ENCODE measurements at places on chromosomes 3 and 15.

- no peak for DNase-seq
Measured at GRCh38 chr15:41570764-41571163, 11.8 kb downstream of the TYRO3 start.

DNA sequence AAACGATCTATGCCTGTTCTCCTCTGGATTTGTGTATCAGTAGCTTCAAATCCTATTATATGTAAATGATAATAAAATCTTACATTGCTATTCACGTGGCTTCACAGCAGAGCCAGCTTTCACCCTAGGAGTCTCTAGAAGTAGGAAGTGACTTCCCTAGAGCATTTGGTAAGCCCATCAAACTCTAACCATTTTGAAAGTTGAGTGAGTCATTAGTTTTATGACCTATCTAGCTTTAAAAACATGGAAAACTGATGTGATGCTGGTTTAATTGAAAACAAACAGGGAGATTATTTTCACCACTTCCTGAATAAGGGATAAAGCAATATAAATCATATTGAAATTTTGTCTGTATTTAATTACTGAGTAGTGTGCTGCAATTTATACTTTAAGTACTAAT is 275.2 kb downstream of the EPHA6 start:
- DNase-seq: no peak

DNA sequence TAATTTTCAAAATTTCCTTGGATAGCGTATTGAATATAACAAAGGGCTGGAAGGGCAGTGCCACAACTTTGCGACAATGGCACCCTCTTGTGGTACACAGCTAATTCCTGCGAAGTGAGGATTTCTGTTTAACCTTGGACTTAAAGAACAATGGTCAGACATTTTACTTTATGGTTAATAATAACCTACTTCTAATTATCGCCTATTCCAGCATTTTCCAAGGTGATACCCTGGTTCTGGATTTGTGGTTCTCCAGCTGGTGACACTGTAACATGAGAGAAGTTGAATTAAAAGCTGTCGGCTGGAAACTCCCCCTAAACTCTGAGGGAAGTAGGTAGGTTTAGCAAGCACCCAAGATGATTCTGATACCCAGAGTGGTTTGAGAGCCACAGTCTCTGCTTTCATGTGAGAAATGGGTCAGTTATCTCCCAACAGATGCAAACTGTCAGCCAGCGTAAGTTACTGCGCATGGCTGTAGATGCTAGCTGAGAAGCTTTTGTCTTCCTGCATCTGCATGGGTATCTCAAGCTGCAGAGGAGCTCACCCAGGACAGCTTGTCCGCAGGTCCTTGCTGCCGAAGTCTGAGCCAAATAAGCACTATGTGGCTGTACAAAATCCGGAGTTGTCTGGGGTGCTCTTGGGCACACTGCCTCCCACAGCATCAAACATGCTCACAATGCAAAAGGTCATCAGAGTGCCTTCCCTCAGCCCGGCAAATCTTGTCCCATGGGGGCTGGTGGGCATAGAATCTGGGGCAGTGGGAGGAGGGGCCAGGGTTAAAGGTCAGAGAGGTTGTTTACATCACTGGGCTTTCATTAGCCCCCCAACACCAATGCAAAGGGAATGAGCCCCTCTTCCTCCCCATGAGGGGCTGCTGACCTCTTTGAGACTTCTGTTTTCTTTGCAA is 6.6 kb upstream of the CHSY1 start:
- no peak for DNase-seq

DNA sequence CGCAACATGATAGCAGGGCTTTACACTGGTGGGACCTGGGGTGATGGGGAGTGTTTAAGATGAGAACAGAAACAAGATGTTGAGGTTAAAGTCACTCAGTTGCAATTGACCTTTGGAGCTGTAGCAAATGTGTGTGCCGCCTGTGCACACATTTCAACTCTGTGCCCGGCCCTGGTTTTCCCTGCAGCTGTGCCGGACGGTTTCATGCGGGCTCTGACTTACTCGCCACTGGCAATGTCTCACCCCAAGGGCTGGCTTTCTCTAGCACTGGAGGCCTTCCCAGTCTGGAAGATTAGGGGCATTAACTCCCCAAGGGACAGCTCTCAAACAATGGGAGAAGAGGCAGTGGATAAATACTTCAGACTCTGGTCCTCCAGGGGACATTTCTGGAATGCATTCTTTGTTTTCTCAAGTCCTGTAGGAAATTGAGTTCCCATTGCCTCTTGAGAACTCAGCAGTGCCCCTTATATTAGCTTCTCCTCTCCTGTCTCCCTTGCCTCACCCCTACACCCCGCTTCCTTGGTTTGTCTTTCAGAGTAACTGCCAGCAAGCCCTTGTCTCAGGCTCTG is 152.5 kb downstream of the EDEM1 start:
- DNase-seq: no peak

DNA sequence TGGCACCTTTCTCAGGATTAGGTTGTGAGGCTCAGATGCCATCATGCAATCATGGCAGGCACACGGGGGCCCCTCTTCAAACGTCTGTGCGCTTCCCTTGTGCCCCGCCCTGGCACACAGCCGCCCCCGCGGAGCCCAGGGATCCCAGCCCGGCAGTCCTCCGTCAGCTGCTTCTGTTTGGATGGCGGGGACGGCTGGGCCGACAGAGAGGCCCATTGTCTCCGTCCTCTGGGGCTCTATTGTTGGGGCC is 849 bp upstream of the HDAC11 start:
- DNase-seq: no peak

DNA sequence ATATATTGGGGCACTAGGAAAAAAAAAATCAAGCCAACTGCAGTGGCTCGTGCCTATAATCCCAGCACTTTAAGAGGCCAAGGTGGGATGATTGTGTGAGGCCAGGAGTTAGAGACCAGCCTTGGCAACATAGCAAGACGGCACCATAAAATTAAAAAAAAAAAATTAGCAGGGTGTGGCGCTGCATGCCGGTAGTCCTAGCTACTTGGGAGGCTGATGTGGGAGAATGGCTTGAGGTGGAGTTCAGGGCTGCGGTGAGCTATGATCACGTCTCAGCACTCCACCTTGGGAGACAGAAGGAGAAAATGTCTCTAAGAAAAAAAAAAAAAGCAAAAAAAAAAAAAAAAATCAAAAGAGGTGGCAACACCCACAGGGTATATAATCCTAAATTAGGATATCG is 49.6 kb downstream of the INO80 start:
- no peak for DNase-seq

DNA sequence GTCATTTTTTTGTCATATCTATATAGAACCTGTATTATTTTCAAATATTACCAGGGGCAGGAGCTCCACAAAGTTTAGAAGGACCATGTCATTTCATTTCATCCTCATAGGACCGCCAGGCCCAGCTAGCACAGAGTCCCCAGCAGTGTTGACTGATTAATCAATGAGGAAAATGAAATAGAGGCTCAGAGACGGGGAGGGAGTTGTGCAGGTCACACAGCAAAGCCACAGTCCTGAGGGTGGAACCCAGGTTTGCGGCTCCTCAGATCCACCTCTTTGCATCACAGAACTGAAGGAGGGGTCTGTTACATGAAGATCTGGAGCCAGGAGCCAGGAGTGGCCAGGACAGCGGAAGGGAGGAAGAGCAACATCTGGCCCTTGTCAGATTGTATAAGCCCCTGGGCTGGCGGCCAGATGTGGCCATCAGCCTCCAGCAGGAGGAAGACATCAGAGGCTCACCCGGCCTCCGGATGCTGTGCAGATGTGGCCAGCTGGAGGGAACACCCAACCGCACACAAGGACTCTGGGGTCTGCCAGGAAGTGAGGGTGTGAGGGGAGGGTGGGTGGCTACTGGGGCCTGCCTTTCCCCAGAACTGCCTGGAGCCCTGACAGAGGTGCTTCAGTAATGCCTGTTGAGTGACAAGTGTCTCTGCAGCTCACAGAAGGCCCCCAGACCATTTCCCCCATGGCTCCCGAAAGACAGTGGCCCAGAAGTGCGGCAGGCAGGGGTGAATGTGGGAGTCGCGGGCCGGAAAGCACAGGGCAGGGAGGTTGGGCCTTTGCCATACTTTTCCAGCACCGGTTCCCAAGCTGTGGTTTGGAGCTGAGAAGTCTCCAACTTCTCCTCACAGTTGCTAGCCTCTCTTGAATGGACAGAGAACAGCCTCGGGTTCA is 21.3 kb downstream of the EFCC1 start:
- no peak for DNase-seq

- DNase-seq: no peak
Measured at GRCh38 chr3:172580680-172581401, 57.6 kb upstream of the TNFSF10 start.

- no peak for DNase-seq
Measured at GRCh38 chr3:139619484-139619883, 58.3 kb downstream of the NMNAT3 start.

GRCh38 chr3:40329071-40329470 is 19.6 kb downstream of the EIF1B start:
- DNase-seq: no peak

GRCh38 chr15:100786901-100787566 is 92.6 kb upstream of the ALDH1A3 start:
- DNase-seq: no peak

DNA sequence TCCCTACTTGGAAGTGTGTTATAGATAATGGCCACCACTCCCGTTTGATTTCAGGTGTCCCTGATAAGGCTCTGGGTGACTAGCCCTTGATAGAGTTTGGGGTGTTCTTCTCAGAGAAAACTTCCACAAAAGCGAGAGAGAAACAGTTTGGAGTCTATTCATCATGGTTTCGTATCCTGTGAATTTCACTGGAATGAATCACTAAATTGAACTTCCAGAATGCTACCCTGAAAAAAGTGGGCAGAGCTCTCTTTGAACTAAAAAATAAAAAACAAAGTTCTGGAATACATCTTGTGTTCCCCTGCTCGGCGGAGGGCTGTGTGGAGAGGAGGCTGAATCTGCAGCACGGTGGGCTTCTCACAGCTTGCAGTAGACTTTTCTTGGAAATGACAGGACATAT is 52.8 kb upstream of the FAM98B start:
- no peak for DNase-seq

- DNase-seq: no peak
Measured at GRCh38 chr15:35557012-35557411, 11.0 kb upstream of the DPH6 start.

DNA sequence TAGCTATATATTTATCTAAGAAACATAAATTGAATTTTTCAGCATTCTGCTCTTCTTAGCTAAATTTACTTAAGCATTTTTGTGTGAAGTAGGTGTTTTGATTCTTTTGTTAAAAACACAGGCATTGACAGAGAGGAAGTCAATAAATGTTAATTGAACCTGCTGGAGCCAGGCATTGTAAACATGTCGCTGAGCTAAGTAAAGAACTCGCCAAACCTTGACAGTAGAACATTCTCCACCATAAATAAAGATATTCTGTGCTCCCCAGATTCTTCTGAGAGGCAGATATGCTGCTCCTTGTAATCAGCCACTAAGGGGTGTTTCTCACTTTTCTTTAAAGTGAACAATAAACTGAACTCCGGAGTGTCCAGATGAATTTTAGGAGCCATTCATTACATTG is 38.4 kb downstream of the SYNM start:
- DNase-seq: no peak

- no peak for DNase-seq
Measured at GRCh38 chr15:48559285-48559684, 86.2 kb downstream of the FBN1 start.

DNA sequence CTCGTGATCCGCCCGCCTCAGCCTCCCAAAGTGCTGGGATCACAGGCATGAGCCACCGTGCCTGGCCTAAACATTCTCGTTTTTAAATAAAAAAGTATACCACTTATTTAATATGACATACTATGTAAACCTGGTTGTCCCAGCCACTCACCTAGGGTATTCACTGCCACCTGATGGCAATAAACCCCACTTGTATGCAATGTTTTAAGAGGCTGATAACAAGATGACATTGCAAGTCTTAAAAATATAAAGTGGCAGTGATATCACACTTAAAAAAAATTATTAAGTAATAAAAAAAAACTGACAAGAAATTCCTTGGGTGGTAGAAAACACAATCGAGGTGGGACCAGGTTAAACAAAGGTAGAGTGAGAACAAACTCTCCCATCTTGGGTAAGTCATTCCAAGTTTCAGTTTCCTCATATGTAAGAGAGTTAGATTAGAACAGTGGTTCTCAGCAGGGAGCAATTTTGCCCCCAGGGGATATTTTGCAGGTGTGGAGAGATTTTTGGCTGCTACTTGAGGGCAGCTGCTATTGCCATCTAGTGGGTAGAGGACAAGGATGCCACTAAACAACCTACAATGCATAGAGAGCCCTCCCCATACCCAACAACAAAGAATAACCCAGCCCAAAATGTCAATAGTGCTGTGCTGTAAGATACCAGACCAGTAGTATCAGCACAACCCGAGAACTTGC is 14.5 kb downstream of the ARF4 start:
- DNase-seq: no peak

DNA sequence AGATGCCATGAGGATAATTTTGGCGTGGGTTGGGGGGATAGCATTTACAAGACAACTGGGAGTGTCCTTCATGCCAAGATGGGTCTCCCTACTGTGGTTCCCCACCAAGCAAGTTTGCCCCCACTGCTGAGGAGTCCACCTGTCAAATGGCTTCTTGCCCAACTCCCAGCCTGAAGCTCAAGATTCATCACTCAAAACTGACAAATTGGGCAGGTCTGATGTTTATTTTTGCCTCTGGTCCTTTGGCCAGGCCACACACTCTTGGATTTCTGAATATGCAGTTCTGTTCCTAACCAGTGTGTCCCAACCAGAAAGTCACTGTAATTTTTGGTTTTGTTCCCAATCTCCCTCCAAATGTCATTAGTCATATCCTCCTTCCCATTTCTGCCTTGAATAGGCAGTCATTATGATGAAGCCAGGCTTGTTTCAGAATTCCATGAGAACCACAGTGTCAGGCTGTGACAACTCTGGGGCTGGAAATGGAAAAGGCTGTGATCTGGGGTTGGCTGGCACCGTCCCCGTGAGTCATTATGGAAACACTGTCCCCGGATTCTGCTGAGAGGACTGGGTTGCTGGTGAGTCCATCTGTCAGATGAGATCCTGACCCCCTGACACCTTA is 29.3 kb upstream of the MEF2A start:
- DNase-seq: peak; percentile 59

DNA sequence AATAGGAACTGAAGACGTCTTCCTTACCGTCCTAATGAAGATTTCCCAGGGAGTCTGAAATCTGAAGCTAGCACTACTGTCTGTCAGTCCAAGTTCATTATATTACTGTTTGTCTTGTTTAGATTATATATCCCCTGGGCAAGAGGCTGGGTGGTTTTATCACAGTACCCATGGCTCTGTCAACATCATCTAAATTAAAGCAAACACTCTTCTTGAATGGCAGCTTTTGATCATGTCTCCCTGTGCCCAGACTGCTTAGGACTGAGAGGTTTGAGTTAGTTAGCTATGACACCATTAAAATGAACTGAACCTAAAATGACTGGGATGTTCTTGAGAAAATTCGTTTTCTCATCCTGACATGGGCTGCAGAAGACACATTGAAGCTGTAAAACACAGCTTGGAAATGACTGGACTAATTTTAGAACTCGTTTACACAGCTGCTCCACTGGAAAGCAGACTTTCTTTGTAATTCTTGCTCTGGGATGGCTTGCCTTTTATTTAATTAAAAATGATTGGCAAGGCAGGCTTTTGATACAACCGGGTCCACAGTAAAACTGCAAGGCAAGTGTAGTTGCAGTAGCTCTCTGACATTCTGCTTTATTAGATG is 243.5 kb downstream of the MFSD1 start:
- DNase-seq: no peak

Data from lower leg skin (tissue), 4 donors.